Activated CD8-positive, alpha-beta memory T cell treated with anti-CD3 and anti-CD28 coated beads, Interleukin-2, amount 50 U/mL, for 48 hours (primary cell): ENCODE measurements at places on chromosomes 2 and 18.

GRCh38 chr2:84022810-84023431 lies 436.2 kb downstream of the SUCLG1 start:
- DNase-seq: no peak

DNA sequence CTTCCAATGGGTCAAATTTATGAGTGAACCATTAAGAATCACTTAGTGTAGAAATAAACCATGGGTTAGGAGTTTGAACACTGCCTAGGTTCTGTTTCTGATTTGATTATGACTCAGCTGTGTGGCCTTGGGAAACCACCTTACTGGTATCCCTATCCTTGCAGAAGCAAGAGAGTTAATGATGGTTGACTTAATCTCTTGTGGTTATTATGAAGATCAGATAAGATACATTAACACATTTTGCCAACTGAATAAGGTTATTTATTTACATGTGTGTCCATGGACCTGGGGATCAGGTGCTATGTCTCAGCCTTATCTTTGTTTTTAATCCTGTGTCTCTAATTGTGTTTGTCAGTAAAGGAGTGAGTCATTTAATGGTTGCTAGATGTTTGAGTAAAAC lies 5.4 kb upstream of the KCNJ13 start:
- DNase-seq: no peak

- DNase-seq: no peak
Observed at GRCh38 chr2:3491306-3491705, 28.0 kb downstream of the ADI1 start.

DNA sequence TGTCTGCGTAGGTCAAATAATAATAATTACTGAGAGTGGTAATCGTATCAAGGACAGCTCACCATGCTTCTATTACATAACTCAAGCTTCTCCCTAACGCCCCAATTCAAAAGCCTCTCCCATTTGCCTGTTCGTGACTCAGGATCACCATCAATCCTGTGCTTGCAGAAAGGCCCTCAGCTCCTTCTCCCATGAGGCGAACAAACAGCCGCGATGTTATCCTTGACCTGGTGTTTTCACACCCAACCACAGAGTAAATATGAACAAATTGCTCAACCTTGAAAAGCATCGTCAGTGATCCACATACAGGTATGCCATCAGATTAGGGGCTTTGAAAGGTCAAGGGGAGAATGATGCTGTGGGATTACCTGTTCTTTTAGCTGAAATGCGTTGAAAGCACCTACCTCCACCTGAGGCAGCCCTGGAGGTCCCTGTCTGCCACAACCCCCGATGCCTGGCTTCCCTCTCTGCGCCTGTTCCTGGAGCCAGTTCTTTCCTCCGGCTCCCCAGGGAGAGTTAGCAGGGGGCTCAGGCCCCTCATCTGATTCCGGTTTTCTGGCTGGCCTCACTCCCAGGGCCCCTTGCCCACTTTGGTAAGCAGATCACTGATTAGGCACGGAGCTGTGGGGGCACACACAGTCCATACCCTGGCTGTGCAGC lies 39.1 kb upstream of the ODC1 start:
- peak; percentile 42 for DNase-seq

- DNase-seq: no peak
Observed at GRCh38 chr2:8806885-8807704, 30.3 kb downstream of the KIDINS220 start.

DNA sequence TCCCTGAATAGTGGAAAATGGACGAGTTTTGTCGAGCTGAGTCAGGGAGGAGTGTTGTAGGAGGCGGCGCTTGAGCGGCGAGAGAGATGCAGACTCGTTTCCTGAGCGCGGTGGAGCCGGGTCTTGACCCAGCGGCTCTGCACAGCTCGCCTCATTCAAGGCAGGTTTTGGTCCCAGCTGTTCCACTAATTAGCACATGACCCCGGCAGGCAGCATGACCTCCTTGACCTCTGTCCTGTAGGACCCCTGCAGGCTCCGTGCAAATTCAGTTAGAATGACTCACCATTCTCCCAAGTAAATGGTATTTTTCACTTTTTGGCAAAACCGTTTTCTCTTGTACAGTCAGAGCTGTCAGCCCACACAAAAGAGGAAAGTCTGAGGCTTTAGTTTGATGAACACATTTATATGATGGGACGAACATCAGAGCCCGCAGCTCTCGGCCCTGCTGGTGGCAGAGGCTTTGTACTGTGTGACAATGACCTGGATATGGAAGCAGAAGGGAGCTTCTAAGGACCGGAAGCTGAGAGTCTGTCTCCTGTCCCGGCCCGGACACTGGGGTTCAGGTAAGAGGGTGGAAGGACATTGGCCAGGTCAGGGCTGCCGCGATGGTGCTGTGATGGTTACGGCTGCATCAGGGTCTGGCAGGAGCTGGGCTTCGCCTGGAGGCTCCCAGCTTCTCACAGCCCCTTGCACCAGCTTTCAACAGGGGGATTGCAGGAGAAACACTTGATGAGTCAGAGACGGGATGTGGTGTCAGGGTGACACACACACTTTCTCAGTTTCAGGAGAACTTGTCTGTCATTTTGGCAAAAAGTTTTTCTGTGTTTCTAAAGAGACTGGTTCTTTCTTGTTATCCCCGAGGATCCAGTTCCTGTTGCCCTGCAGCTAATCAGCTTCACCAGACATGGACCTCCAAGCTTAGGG lies 29.9 kb upstream of the ALKAL2 start:
- no peak for DNase-seq

- DNase-seq: no peak
Observed at GRCh38 chr2:147916723-147917122, 71.9 kb downstream of the ACVR2A start.

DNA sequence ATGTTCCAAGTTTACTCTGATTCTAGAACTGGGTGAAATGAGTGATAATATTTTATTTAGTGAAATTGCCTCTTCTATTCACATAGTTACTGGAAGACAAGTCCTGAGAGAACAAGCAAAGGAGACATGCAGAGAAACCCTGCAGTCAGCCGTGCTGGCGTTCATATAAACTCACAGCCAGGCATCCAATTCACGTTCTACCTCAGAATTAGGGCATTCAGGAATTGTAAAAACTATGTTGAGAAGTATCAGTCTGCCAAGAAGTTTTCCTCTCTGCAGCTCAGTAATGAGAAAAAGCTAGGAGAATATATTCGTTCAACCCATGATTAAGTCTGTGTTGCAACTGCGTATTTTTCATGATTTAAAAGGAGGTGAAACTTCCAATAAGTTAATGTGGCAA lies 156.2 kb upstream of the DSEL start:
- no peak for DNase-seq

GRCh38 chr18:44080054-44080453 lies 600.6 kb upstream of the SETBP1 start:
- no peak for DNase-seq

GRCh38 chr18:72672364-72673184 lies 128.4 kb upstream of the CBLN2 start:
- no peak for DNase-seq

DNA sequence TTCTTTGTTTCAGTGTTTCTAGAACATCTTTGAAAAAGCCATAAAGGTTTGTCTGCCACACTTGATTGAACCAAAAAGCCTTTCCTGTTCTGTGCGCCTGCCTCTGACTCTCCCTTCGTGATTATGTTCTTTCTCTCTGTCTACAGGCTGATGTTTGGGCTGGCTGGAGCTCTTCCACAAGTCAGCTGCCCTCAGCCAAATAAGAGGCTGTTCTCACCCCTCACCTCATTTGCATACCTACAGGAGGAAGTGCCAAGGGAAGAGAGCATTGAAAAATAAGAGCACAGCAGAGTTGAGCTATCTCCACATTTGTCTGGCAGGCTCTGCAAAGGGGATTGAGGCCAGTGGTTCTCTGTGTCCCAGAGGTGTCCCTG lies 15.8 kb downstream of the INPP5D start:
- peak; percentile 47 for DNase-seq

- DNase-seq: no peak
Observed at GRCh38 chr2:189698020-189698887, 23.8 kb downstream of the ANKAR start.

- no peak for DNase-seq
Observed at GRCh38 chr2:80291656-80292055, 12.9 kb downstream of the LRRTM1 start.

- no peak for DNase-seq
Observed at GRCh38 chr2:105307962-105308361, 21.6 kb downstream of the TGFBRAP1 start.

GRCh38 chr18:72187956-72188355 lies 356.2 kb downstream of the CBLN2 start:
- DNase-seq: no peak

GRCh38 chr2:177984749-177985148 lies 87.8 kb downstream of the PDE11A start:
- DNase-seq: no peak

GRCh38 chr2:98804736-98805135 lies 73.8 kb upstream of the MGAT4A start:
- DNase-seq: no peak

- DNase-seq: peak; percentile 86
Observed at GRCh38 chr2:20350041-20350712, 467 bp downstream of the PUM2 start.

- DNase-seq: no peak
Observed at GRCh38 chr2:129201696-129202095, 777.8 kb upstream of the RAB6C start.

- no peak for DNase-seq
Observed at GRCh38 chr2:64092502-64092901, 51.7 kb downstream of the PELI1 start.

DNA sequence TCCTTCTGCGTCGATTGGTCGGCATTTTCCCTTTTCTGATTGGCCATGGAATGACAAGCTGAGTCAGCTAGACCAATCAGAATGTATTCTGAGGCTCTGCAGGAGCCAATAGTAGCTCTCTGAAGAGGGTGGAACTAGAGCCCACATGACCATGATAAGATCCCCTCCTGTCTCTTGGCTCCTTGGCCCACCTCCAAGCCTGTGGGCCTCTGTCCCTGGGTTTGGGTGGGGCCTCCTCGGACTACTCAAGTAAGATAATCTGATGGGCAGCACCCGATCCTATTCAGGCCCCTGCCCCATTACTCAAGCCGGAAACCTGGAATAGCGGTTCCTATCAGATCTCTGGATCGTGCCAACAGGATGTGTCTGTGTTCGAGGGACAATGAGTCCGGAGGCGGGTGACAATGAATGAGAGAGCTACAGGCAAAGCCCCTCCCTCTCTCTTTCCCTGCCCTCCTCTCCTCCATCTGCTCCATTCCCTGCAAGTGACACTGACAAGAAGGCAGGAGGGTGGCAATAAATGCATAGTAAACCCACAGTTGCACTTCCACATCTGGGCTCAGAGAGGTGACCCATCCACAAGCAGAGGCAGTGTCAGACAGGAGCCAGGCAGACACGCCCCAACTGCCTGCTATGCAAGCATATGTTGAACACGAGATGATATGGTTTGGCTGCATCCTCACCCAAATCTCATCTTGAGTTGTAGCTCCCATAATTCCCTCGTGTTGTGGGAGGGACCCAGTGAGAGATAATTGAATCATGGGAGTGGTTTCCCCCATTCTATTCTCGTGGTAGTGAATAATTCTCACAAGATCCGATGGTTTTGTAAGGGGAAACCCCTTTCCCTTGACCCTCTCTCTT lies 114.7 kb downstream of the TNS1 start:
- DNase-seq: no peak

DNA sequence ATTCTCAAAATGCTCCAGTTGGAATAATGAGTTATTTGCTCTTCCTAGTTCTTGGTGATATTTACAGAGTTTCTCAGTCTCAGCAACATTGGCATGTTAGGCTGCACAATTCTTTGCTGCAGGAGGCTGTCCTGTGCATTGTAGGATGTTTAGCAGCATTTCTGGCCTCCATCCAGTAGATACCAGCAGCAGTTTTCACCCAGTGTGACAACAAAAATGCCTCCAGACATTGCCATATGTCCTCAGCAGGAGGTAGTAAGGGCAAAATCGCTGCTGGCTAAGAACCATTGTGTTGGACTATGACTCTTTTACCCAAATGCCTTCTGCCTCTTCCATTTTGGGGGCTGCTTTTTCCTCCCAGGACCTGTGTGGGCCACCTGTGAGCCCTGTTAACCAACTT lies 50.4 kb downstream of the PAX8 start:
- DNase-seq: no peak

- no peak for DNase-seq
Observed at GRCh38 chr2:43293744-43294695, 67.6 kb upstream of the ZFP36L2 start.

GRCh38 chr2:187658952-187659525 lies 104.8 kb upstream of the TFPI start:
- DNase-seq: no peak

DNA sequence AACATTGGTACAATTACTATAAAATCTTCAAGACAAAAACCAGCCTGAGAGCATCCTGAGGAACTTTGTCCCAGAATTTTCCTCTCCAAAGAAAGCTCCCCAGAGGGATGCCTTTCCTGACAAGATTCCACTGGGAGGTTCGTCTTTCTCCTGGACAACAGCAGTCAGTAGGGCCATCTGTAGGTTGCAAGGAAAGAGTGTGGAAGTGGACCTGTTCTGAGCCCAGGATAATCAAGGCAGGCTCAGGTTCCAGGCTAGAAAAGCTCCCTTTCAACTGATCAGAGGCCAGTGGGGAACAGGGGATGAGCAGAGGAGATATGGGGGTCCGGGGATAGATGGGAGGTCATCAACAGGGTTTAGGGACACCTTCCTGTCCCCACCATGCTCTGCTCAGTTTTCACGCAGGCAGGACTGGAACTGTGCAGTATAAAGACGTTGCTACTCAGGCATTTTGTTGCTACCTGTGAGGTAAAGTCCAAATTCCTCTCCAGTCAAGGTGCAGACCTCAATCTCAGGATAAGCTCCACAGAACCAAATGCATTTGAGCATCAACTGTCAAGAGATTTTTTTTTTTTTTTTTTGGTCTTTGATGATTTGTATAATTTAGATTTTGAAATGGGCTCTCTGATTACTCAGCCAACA lies 126.2 kb downstream of the STRN start:
- no peak for DNase-seq

DNA sequence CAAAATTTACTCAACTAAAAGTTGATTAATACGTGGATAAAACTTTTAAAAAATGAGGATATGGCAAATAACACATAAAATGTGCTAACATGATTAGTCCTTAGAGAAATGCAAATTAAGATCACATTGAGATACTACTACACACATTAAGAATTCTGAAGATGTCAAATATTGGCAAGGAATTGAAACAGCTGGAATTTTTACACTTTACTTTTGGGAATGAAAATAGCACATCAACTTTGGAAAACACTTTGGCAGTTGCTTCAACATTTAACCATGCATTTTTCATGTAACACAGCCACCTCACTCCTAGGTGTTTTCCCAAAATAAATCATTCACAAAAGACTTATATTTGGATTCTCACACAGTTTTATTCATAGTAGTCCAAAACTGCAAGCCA lies 687.9 kb upstream of the SETBP1 start:
- DNase-seq: no peak

GRCh38 chr2:16014041-16014787 lies 73.9 kb downstream of the MYCN start:
- DNase-seq: no peak

DNA sequence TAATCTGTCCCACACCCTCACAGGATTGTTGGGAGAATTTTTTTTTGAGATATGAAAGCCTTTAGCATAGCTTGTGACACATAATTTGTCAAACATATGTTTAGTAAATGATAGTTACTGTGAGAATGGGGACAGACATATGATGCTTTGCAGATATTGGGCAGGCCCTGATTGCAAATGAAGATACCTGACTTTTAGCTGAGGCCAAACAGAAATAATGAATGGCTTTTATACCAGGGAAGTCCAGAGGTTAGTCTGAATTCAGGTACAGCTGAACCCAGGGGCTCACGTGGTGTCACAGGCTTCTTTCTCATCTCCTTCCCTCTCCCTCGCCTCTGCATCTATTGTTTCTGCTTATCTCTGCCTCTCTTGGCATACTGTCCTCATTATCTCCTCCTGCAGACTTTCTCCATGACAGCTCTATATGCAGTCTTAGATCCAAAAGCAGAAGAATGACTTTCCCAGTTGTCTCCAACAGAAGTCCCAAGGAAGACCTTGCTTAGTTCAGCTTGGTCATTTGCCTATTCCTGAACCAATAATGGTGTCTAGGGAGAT lies 4.9 kb upstream of the WNT10A start:
- DNase-seq: no peak
